AG04449 (cell line): ENCODE measurements at places on chromosomes 6 and 20.

GRCh38 chr6:20538907-20539306 lies 4.7 kb downstream of the CDKAL1 start:
- no peak for DNase-seq

- DNase-seq = no peak
Measured at GRCh38 chr6:5529733-5530132, 268.4 kb downstream of the FARS2 start.

DNA sequence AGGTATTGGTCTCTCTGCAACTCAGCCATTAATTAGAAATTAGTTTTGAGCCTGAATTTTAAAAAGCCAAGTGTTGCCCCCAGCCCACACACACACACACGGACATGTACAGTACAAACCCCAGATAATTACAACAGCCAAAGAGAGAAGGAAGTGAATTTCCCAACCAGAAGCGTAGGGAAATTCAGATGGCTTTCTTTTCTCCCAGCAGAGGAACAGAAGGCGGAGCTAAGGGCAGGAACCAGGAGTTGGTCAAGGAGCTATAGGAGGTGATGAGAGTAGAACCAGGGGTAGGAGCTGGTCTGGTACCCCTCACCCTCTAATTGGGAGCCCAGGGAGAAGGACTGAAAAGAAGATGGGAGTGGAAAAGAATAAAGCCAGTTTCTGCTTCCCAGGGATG lies 3.9 kb upstream of the ZBTB9 start:
- no peak for DNase-seq

- no peak for DNase-seq
Measured at GRCh38 chr6:89941763-89942497, 47.7 kb downstream of the GJA10 start.

- DNase-seq = no peak
Measured at GRCh38 chr6:73030257-73030656, 195.0 kb downstream of the KHDC1L start.

DNA sequence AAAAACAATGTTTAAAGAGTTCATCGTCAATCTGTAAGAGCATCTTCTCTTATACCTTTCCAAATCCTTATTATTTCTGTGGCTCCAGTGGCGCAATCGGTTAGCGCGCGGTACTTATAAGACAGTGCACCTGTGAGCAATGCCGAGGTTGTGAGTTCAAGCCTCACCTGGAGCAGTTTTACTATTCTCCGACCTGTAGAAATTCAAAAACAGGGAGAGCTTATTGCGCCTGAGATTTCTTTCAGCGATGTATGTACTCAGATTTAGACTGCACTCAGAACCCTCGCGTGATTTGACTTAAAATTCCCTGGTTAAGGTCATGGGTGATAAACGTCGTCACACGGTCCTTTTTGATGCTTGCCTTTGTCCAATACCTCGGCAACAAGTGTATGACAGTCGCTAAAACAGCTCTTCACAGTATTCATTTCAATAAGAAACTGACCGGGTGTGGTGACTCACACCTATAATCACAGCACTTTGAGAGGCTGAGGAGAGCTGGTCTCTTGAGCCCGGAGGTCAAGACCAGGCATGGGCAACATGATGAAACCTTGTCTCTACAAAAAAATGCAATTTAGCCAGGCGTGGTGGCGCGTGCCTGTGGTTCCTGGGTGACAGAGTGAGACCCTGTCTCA lies 11.9 kb downstream of the GPX5 start:
- no peak for DNase-seq

- no peak for DNase-seq
Measured at GRCh38 chr6:106381881-106382280, 21.4 kb downstream of the CRYBG1 start.

GRCh38 chr6:29294499-29294914 lies 7.0 kb upstream of the OR14J1 start:
- no peak for DNase-seq

DNA sequence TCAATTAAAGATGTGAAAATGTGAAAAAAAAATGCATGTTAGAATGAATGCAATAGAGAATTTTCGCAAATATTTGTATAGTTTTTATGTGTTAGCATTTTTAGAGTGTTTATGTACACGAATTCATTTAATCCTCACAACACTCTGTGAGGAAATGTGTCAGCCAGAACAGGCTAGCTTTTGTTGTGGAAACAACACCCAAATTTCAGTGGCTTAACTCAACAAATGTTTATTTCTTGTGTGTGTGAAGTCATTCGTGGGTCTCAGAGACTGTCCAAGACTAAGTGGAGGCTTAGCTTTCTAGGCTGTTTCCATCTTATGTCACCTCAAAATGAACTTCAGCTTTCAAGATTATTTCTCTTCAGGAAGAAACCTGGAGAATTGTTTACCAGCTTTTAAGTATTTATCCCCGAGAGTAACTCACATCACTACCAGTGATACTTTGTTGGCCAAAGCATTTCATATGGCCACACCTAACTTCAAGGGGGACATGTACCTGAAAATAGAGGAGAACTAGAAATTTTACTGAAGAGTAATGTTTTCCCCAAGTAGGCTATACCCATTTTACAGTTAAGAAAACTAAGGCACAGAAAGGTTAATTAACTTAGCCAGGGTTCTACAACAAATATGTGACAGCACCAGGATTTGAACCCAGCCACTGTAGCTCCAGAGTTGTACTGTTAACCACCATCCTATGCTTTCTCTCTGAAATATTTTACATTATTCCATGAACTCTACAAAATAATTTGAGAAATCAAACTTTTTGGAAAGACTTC lies 306.1 kb downstream of the QKI start:
- DNase-seq = no peak

DNA sequence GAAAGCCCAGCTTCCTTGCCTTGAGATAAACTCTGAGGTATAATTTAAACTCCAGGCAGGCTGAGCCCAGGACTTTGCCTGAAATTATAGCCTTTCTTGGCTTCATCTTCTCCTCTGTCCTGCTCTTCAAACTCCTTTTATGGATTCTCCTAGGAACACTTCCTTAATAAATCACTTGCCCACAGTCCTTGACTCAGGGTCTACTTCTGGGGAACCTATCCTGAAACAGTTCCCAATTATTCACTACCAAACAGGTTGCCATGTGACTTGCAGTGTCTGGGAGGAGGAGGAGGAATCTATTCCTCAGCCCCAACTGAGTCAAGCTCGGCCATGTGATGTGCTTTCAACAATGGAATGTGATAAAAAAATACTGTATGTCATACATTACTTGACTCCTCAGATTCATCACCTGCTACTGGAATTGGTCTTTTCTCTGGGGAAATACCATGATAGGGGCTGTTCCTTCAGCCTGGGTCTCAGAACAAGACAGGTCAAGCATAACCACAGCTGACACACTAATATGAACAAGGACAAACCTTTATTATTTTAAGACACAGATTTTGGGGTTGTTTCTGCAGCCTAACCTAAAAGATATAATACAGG lies 20.5 kb upstream of the CDKN1A start:
- DNase-seq = no peak

GRCh38 chr20:49680484-49680883 lies 33.2 kb downstream of the B4GALT5 start:
- no peak for DNase-seq

DNA sequence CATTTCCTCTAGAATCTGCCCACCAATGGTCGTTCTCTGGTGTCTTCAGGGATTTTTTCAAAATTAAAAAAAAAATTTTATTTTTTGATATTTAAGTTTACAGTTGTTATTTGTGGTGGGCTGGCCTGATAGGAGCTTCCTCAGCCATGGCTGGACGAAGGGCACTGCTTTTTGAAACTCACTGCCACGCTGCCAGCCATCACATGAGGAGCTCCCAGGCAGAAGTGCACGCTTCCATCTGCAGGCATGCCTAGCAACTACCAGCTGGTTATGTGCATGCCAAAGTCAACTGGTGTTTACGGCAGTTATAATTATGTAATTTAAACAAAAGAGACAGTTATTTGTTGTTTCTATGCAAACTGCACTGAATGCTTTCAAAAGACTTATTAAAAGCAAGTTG lies 105.1 kb downstream of the IRF4 start:
- DNase-seq = no peak

GRCh38 chr20:46304361-46304760 lies 3.9 kb downstream of the CDH22 start:
- DNase-seq = no peak

DNA sequence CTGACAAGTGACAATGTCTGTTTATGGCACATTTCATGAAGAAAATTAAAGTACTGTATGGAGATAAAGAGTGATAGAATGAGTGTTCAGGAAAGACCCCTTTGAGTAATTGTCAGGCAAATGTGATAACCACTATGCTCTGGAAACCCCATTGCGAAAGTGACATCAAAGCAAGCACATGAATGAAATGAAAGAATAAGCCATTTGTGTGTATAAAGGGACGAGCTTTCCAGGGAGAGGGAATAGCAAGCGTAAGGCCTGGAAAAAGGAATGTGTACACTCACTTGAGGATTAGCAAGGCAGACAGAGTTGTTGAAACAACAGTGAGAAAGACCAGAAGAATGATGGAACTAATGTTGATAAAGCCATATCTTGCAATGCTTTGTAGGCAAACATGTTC lies 490.0 kb downstream of the GRIK2 start:
- peak; percentile 12 for DNase-seq

GRCh38 chr6:134436950-134437349 lies 119.0 kb upstream of the SGK1 start:
- DNase-seq = no peak

DNA sequence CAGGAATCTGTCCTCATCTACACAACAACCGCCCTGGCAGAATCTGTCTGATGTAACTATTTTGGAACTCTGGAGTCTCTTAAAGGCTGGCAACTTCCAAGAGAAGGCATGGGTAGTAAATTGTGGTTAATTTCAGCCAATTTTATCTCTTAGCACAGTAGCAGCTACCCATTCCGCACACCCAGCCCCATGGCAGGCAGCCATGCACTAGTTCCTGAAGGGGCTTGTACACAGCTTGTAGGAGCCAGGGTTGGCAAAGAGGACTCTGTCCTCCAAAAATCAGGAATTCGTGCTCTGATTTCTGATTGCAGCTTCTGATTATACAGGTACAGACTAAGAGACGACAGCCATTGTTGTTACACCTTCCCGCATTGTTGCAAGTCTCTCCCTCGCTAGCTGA lies 155.9 kb downstream of the RNF144B start:
- no peak for DNase-seq

DNA sequence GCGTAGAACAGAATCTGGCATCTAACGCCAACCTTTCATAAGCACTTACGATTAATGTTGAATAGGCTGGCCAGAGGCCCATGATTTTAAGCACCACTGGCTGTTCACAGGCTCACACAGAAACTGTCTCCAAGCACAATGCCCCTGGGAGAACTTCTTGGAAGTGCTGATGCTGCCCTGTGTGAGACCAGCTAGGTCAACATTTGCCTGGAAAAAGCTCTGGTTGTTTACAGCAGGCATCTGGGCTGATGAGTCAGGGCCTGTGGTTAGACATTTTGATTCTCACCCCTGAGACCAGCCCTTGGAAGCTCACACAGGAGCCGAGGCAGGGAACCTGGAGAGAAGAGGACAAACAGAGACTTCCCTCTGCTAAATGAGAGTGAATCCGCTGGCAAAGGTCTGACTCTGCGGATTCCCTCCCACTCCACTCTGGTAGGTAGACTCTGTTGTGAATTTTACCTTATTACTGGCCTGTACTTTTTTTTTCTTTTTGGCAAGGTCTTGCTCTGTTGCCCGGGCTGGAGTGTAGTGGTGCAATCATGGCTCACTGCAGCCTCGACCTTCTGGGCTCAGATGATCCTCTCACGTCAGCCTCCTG lies 6.8 kb upstream of the SULF2 start:
- DNase-seq = peak; percentile 76

GRCh38 chr6:1901556-1901955 lies 291.8 kb downstream of the FOXC1 start:
- DNase-seq = peak; percentile 37

- no peak for DNase-seq
Measured at GRCh38 chr6:110681543-110682459, 133.5 kb downstream of the CDK19 start.

DNA sequence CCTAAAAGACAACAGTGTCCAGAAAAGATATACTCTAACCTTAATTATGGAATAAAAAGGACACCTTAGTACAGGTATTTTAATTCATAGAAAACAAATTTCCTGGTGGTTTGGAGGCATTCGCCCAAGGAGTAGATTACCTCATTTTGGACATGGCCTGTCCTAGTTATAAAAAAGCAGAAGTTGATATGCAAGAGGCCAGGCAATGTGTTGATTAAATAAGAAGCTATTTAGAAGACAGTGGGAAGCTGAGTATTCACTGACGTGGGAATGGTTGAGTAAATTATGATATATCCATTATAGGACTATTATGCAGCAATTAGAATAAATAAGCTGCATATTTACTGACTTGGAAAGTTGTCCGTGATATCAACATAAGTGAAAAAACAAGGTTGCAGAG lies 314.9 kb downstream of the ALDH8A1 start:
- no peak for DNase-seq

- no peak for DNase-seq
Measured at GRCh38 chr6:158517581-158517980, 42.3 kb upstream of the TMEM181 start.

GRCh38 chr6:144036064-144036834 lies 28.2 kb upstream of the PLAGL1 start:
- DNase-seq = no peak

- no peak for DNase-seq
Measured at GRCh38 chr6:154882107-154882506, 113.0 kb upstream of the TIAM2 start.

DNA sequence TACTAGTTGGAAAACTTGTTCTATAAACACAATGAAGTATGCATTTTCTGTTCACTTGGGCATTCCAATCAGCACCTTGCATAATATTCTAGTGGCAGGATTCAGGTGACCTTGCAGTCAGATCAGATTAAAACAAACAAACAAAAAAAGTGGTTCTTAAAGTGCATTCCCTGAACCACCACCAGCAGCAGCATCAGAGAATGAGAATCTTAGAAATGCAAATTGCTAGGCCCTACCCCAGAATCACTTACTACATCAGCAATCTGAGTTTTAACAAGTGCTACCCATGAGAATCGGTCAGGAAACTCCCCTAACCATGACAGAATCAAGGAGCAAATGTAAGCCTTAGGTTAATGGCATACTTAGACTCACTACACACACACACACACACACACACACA lies 41.7 kb downstream of the SNAP25 start:
- no peak for DNase-seq

- DNase-seq = no peak
Measured at GRCh38 chr6:168873278-168874190, 380.1 kb downstream of the THBS2 start.

GRCh38 chr6:32058511-32058963 lies 20.3 kb downstream of the CYP21A2 start:
- DNase-seq = no peak

DNA sequence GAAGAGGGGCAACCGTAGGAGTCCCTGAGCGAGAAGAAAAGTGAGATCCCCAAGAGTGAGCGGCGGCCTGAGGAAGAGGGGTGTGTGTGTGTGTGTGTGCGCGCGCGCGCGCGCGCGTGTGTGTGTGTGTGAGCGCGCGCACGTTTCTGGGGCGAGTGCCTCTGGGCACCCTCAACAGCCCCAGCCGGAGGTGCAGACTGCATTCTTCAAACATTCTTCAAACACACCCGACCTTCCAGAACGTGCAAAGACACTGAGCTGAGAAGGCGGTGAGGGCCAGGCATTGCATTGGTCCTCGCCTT lies 76.2 kb upstream of the FOXP4 start:
- DNase-seq = no peak

GRCh38 chr20:36833275-36834020 lies 42.5 kb upstream of the TLDC2 start:
- no peak for DNase-seq

- no peak for DNase-seq
Measured at GRCh38 chr6:93391965-93392364, 27.4 kb downstream of the EPHA7 start.
